ENCODE measurements at places on chromosomes 16 and 17. TPM values are rescaled to one million over a fixed set of nuclear protein-coding genes. Genes with fewer than 3 reads are reported as not detected.

GPRC5B gene
- 31.1 TPM for total RNA-seq

ADGRG1 gene
- total RNA-seq = 191 TPM

AOC3 gene
- 1.4 TPM for total RNA-seq

CRYBA1 gene
- total RNA-seq = not detected

SLC38A8 gene
- total RNA-seq = not detected

CLEC3A gene
- not detected for total RNA-seq

NHLRC4 gene
- total RNA-seq = 0.15 TPM

CD300H gene
- 1.9 TPM for total RNA-seq

AIPL1 gene
- total RNA-seq = not detected

SBK1 gene
- total RNA-seq = 0.22 TPM

NUTF2 gene
- total RNA-seq = 234 TPM

IKZF3 gene
- not detected for total RNA-seq

RBFOX1 gene
- not detected for total RNA-seq

ALOX12 gene
- not detected for total RNA-seq

ADAMTS18 gene
- not detected for total RNA-seq

EFCAB5 gene
- 0.21 TPM for total RNA-seq

TBKBP1 gene
- 5.4 TPM for total RNA-seq

WNK4 gene
- 1.1 TPM for total RNA-seq

CEMP1 gene
- 0.12 TPM for total RNA-seq

Data from A549 treated with GW870086 at 1 μM for 4 hours (cell line).